ENCODE measurements at places on chromosomes 3 and 15.

DNA sequence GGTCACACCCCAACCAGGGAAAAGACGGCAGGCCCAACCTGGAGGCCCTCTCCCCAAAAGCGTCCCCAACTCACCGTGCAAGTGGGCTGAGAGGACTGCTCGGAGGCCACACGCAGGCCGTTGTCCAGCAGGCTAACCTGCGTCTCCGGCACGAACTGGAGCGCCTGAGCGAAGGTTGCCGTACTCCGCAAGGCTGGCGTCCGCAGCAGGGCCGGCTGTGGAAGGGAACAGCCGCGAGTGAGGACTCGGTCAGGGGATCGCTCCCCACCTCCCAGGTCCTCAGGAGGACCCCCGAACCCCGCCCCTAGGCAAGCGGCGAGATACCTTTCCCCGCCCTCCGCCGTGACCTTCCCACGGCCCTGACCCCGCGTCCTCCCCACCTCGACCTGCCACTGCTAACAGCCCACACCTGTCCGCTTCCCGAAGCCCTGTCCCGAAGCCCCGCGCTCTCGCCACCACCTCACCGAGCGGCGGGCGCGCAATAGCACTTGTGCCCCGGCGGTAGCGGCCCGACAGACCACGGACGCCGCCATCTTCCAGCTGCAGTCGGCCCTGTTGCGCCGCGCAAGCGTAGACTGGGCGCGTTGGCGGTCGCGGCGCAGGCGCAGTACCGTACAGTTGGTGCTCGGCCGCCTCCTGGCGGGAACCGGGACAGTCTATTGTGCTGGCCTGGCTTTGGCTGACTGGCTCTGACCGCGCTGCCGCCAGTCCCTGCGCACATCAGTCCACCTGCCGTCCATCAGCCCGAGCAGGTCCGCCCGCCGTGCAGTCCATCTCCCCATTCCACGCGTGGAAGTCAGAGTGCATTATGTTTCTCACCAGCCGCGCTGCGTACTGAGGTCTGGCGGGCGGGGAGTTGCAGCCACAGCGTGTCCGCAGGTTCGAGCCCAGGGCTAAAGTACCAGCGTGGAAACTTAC lies at the start of gene UQCRC1:
Gene UQCRC1, minus strand, starts transcription at position 559 of the 918 bp plus-strand sequence. Its CDS starts 26 bp downstream, at position 533.
- peak; percentile 84 for DNase-seq

DNA sequence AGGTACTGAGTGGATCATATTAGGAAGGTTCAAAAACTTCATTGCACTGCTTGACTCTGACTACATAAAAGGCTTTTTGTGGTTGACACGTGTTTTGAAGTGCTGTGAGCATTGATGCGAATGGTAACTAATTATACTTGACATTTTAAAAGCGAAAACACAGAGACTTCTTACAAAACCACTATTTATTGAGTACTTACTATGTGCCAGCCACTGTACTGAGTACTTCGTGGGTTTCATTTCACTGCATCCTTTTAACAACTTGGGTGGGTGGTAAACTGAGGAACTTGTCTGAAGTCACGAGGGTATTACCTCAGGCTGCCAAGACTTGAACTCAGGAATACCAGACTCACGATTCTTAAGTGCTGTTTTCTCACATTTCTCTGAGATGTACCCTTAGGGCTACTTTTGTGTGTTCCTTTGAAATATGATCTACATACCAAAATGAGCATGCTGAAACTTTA lies 45.3 kb upstream of the PPP4R2 start:
- no peak for DNase-seq

- DNase-seq: no peak
These were observed 49.8 kb downstream of the ZDHHC3 start for GRCh38 chr3:44926172-44926571.

DNA sequence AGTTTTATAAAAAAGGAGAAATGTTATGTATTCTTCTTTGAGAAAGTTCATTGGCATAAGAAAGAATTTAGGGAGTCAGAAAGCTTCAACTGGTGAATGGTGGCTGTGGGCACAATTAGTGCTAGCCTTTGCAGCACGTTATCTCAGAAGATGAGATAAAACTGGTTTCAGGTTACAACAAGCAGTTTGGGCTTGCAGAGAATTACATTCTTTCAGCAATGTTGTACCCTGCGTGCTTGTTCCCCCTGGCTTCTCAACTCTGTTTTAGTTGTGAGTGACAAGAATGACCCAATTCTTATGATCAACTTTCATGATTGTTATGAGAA lies 31.6 kb upstream of the ACP3 start:
- DNase-seq: no peak

- DNase-seq: no peak
These were observed 7.3 kb upstream of the FURIN start for GRCh38 chr15:90860942-90861675.

DNA sequence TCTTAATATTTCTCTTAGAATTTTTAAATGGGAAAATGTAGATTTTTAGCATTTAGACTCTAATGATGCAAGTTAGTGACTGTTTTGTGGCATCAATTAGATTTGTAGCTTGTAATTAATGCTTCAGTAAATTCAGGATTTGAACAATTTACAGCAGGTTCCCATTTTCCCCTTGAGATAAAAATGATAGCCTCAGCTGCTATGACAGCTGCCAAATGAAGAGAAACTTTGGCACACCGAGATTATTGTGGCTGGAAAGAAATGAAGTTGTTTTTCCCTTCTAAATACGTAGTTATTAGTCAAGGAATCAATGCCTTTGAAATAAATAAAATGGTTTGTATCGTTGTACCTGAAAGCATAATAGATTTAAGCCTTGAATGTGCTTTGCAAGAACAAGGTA lies 206.4 kb upstream of the P2RY1 start:
- no peak for DNase-seq

GRCh38 chr3:125245521-125245920 lies 33.0 kb upstream of the SLC12A8 start:
- no peak for DNase-seq

DNA sequence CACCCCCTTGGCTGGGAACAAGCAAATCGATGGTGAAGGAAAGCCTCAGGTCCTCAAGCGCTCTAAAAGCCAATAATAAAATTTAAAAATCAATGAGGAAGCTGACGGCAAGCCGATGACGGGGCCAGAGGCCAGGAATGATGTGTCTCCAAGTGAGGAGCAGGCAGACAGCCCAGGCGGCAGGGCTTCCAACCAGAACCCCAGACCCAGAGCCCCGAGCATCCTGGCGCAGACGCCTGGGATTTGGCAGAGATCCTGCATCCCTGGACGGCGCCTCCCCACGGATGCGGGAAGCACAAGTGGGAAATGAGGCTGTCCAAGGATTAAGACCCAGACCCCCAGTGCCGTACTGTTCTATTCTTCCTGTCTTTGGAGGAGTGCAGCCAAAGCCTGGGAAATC lies 123.0 kb upstream of the PROK2 start:
- DNase-seq: no peak

- DNase-seq: no peak
These were observed 6.7 kb upstream of the OCA2 start for GRCh38 chr15:28105793-28106192.

GRCh38 chr3:142588703-142589102 lies 7.5 kb upstream of the PLS1 start:
- DNase-seq: no peak

DNA sequence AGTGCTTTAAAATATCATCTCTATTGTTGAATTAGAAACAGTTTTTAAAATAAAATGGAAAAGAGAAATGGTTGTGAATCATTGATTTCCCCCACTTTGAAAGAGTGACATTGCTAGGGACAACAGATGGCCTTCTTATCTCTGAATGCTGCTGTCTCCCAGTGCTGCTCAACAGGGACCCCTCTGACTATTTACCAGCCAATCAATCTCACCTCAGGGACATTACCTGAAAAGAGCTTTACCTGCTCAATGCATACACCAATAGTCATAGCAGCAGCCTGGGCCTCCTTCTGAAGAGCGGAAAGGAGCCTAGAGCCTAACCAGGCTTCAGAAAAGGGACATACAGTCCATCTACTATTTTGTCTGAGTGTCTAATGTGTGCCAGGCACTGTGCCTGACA lies 162.8 kb downstream of the CGGBP1 start:
- DNase-seq: no peak

DNA sequence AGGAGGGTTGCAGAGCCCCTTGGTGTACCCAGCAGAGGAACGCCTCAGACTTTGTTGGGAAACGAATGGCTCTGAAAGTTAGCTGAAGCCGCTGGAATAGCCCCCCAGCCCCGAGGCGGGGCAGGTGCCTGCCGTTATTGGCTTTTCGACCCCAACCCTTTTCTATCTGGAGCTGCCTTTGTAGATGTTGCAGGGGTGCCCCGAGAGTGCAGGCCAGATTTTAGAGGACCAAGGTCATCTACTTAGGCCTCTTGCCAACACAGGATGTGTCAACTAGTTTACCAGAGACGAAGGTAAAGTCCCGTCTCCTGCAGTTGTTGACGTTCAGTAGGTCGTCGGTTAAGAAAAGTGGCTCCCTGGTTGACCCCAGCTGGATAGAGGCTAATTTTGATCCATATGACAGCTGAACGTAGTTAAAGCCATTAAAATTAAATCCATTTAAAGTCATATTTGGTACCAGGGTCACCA lies 579 bp upstream of the UBE3A start:
- no peak for DNase-seq

DNA sequence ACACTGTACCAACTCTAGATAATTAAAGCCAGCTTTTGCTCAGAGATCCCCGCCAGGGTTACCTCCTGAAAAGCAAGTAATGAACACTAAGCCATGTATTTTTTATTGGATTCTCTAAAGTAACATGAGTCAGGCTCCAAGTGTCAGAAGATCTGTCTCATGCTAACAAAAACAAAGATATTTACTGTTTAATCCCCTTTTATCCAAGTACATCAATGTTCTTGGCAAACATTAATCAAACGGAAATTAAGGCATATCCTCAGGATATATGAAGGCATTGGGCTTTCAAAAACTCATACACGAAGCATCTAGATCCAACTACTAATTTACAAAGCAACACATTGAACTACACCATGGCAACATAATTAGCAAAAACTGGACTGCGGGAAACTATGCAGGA lies 37.2 kb downstream of the MYO5A start:
- DNase-seq: no peak

- no peak for DNase-seq
These were observed 118.7 kb downstream of the RPL22L1 start for GRCh38 chr3:170751083-170751898.

- no peak for DNase-seq
These were observed at the start of gene CADPS for GRCh38 chr3:62874711-62875557. CADPS (minus strand) TSS chr3:62875416; CDS start chr3:62875029, 387 bp downstream.

- no peak for DNase-seq
These were observed 36.5 kb upstream of the ZMAT3 start for GRCh38 chr3:179108086-179108485.

GRCh38 chr3:30324587-30324986 lies 281.8 kb upstream of the TGFBR2 start:
- no peak for DNase-seq

- DNase-seq: no peak
These were observed 89.2 kb upstream of the CGNL1 start for GRCh38 chr15:57287123-57287521.

DNA sequence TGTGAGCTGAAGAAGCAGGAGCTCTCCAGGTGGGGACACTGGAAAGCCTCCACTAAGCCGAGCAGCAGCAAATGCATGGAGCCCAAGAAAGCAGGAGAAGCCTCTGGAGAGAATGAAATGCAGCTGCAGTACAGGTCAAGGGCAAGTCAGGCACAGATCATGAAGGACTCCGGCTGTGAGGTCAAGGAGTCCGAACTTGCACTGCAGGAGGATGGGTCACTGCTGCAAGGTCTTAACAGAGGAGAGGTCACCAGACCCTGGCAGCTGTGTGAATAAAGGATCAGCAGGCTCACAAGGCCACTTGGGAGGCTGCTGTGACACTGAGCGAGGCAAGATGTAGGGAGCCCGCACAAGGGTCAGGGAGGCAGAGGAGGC lies 24.7 kb upstream of the SLC41A3 start:
- no peak for DNase-seq

GRCh38 chr3:148319161-148319915 lies 378.4 kb upstream of the AGTR1 start:
- DNase-seq: no peak

DNA sequence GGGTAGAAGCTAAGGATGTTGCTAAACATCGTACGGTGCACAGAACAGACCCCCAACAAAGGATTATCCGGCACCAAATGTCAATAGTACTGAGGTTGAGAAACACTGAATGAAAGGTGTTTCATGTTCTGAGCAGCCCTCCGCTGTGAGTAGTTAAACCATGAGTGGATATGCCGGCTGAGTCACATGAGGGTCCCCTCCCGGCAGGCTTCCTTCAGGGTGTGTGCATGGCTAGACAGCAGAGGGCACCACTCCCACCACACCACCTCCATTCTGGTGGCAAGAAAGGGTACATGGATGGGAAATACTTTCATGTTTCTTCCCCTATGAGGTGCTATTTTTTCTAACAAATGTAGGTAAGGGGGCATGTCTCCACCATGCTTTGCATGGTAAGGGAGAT lies 128.3 kb upstream of the SEMA6D start:
- no peak for DNase-seq

GRCh38 chr15:92306663-92307062 lies 87.0 kb upstream of the ST8SIA2 start:
- no peak for DNase-seq

DNA sequence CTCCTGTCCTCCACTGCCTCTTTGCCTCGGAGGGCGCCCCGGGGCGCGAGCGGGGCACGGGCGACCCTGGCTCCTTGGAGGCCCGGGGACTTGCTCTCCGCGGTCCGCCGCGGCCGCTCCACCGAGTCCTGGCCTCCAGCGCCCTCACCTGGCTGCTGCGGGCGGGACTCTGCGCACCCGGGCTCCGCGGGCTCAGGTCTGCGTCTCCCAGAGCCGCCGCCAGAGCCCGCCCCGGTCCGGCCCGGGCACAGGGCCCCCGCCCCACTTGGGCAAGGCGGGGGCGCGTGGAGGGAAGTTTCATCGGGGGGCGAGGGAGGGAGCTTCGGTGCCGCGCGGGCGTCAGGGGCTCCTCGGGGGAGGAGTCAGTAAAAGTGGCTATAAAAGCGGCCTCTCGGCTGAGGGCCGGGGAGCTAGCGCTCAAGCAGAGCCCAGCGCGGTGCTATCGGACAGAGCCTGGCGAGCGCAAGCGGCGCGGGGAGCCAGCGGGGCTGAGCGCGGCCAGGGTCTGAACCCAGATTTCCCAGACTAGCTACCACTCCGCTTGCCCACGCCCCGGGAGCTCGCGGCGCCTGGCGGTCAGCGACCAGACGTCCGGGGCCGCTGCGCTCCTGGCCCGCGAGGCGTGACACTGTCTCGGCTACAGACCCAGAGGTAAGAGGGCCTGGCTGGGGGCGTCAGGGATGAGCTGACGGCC lies at the start of gene CEMIP:
Gene CEMIP, plus strand, starts transcription at position 407 of the 694 bp plus-strand sequence. CDS start 94,510 bp downstream, outside the sequence.
- DNase-seq: no peak

GRCh38 chr15:75211436-75212199 lies 9.9 kb downstream of the C15orf39 start:
- DNase-seq: no peak

- DNase-seq: no peak
These were observed 228.3 kb downstream of the MECOM start for GRCh38 chr3:169435193-169435592.

- no peak for DNase-seq
These were observed 9.2 kb upstream of the PDZRN3 start for GRCh38 chr3:73633916-73634344.

GRCh38 chr3:11718637-11719405 lies 75.1 kb upstream of the VGLL4 start:
- DNase-seq: no peak

GRCh38 chr3:30428251-30428650 lies 178.2 kb upstream of the TGFBR2 start:
- DNase-seq: no peak
